Right renal cortex interstitium (tissue), 3 donors: ENCODE measurements at places on chromosomes 7 and 10. TPM values are rescaled to one million over a fixed set of nuclear protein-coding genes. Genes with fewer than 3 reads are reported as not detected.

- DNase-seq, result no peak
Measured at GRCh38 chr10:111545861-111546605, 469.2 kb downstream of the ADRA2A start.

GRCh38 chr10:124605856-124606812, 138.0 kb downstream of the FAM53B start:
- no peak for DNase-seq

DNA sequence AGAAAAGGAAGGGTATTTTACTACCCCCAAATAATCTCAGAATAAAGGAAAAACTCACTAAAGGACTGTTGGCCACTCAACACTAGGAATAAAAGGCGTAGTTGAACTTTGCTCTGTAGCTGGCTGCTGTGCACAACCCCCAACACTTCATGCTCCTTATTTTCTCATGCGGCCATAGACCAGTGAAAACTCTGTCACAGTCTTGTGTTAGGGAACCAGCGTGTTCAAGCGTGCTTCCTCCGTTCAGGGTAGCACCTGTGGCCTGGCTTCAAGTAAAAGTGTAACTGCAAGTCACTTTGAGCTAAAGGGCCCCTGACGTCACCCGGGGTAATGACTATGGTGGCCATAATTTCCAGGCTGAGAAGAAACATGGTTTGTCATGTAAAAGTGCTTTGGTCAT, 27.0 kb downstream of the BLNK start:
- no peak for DNase-seq

The WNT16 gene
- polyA plus RNA-seq, result not detected

DNA sequence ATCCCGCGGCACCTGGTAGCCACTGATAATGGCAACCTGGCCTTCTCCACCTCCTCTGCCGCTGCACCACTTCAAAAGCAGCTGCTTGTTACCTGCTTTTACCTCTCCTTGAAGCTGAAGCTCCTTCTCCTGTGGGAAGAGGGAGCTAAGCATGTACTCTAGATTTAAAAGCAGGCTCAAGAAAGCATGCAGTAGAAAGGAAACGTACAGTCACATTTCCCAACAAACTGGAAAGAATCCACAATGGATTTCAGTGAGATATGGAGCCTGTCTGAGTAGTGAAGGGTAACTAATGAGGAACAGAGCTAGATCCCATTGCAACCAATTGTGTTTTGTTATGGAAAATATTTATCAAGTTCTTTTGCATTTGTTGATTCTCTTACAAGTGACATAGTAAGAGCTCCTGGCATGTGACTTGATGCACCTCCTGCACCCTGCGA, 457.4 kb upstream of the GALNT17 start:
- no peak for DNase-seq

DNA sequence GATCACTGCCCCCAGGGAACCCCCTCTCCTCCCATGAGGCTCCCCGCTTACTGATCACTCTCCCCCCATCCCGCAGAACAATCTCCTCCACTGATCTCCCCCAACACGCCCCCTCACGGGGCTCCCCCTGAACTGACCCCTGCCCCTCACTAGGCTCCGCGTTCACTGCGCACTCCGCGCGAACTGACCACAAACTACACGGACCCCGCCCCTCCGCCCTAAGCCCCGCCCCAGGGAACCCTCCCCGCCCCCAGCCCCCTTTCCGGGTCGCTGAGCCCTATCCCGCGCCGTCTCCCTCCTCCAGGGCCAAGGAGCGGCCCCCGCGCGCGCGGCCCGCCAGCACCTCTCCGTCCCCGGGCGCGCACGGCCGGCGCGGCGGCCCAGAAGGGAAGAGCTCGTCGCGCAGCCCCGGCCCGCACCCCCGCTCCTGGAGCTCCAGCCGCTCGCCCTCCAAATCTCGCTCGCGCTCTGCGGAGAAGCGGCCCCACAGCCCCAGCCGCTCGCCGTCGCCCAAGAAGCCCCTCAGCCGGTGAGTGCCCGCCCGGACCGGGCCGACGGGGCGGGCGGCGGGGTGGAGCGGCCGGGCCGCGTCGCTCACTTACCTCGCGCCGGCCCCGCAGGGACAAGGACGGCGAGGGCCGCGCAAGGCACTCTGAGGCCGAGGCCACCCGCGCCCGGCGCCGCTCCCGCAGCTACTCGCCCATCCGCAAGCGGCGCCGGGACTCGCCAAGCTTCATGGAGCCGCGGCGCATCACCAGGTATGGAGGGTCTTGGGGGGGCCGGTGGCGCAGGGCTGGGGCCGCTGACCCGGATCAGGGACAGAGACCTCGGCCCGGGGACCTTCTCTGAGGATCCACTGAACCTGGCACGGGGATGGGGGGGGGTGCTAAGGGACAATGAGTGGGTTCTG, 19.9 kb upstream of the HSPB1 start:
- DNase-seq, result no peak

The GBX1 gene
- 0.18 TPM for polyA plus RNA-seq

DNA sequence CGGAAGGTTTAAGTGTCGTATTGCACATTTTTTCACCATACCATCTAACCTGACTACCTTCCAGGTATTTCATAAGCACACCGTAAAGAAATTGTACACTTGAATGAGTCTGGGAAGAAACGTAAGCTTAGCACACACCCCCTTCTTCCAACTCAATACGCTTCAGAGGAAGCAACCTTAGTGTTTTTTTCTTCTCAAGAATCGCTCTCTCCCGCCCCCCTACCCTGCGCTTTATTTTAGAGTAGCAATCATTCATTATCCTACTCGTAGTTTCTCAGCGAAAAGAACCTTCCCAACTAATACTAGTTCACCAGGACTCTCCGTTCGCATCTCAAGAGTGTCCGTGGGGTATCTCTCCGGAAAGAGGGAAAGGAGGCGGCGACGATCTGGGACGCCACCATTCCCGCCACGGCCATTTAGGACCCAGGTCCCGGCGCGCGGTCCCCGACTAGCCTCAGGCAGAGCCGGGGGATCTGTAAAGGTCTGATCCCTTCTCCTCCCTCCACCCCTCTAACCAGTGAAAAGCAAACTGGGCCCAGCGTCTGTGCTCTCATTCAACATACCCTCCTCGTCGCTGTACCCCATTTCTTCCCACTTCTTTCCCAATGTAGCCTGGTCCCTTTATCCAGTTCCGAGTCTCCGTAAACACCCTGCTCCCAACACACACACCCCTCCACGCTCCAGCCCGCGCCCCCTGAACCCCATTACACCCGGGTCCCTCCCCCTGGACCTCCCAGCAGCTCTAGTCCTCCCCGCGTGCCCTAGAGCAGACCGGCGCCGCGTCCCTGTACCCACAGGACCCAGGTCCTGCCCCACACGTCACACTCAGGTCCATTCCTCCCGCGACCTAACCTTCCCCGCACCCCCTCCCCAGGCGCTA, 16.0 kb downstream of the MYOZ1 start:
- no peak for DNase-seq

DNA sequence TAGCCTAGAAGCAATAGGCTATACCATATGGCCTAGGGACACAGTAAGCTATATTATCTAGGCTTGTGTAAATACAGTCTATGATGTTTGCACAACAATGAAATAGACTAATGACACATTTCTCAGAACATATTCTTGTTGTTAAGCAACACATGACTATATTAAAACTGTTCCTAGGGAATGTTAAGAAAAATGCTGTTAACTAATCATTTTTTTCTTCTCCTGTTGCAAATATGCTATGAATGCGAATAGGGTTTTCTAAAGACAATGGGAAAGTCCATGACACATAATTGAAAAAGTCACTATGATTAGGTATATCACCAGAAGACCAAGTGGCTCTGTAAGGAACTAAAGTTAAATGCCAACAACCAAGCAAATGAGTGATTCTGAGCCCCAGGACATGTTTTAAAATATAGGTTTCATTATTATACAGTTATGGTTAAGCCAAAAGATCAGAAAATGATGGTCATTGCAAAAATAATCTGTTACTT, 454.0 kb upstream of the SORCS1 start:
- no peak for DNase-seq

DNA sequence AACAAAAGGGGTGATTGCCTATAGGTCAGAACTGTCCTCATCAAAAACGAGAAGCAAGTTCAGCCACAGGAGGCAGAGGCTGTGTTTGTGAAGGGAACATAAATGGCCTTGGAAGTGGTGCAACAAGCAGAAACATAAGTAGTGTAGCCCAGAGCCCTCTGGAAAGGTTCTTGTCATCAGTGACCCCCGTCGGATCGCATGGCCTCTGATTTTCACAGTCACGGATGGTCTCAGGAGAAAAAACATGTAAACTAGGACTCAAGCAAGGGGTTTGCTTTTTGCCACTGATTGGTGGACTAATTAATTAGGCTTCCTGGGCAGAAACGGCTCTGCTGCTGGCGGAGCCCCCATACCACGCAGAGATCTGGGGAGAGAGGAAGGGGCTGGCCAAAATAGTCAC, 496.5 kb upstream of the MKI67 start:
- no peak for DNase-seq

DNA sequence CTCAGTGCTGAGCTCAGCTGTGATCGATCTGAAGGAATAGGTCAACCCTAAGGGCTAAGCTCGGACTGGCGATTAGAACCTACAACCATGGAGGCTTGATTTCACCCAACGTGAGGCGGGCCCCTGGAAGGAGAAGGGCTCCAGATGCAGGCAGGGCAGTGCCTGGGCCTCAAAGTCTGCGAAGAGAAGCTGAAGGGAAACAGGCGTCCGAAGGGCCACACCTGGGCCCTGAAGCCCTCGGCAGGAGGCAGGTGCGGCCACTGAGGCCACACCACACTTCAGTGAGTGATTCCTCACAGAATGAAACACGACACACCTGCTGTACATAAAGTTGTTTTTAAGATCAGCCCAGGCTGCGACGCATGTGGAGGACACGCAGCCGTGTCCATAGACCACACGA, 198.7 kb downstream of the PTPRN2 start:
- no peak for DNase-seq

- no peak for DNase-seq
Measured at GRCh38 chr7:17318146-17318545, 19.7 kb downstream of the AHR start.

- no peak for DNase-seq
Measured at GRCh38 chr7:94366832-94367231, 27.9 kb upstream of the COL1A2 start.

- DNase-seq, result no peak
Measured at GRCh38 chr7:29127527-29127926, 18.8 kb downstream of the CPVL start.

DNA sequence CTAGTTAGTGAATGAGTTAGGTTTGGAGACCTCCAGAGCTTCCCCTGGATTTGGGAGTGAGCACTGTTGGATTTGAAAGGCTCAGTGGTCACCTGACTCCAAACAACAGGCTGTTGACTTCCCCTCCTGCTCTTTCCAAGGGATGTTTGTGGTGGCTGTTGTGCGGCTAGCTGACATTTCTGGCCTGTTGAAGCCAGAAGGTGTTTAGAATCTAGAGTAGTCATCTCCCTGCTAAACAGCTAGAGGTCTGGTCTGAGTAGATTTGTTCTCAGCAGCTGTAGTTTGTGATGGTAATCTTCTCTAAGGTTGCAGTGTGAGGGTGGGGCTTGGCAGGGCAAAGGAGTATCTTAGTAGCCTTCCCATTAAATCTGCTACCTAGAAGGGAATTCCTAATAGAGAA, 30.1 kb downstream of the BPGM start:
- DNase-seq, result no peak

GRCh38 chr10:665579-666091, 23.8 kb downstream of the DIP2C start:
- DNase-seq, result no peak

DNA sequence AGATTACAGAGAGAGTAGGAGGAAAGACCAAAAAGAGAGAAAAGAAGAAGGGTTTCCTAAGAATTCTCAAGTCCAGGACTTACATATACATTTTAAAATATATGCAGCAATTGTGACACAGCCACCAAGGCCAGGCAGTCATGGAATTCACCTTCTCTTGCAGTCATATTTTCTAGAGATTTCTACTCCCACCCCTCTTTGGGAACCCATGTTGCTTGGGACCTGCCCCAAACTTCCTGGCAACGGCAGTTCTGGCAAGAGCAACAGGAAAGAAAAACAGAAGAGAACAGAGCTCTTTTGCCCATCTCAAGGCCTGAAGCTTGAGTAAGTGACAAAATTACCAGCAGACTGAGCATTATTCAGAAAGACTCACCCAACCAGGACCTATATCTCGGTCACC, 128.3 kb upstream of the ASAH2 start:
- no peak for DNase-seq

- DNase-seq, result peak; percentile 2
Measured at GRCh38 chr7:22782616-22783232, 39.9 kb downstream of the TOMM7 start.

The APBB1IP gene
- 1.7 TPM for polyA plus RNA-seq

The PIP gene
- polyA plus RNA-seq, result not detected

- no peak for DNase-seq
Measured at GRCh38 chr7:84394219-84394618, 199.6 kb upstream of the SEMA3A start.

GRCh38 chr10:21203473-21204107, 306.5 kb upstream of the NEBL start:
- DNase-seq, result no peak

GRCh38 chr10:113001599-113002448, 51.8 kb downstream of the TCF7L2 start:
- DNase-seq, result no peak

The SCART1 gene
- 1.2 TPM for polyA plus RNA-seq

- DNase-seq, result peak; percentile 5
Measured at GRCh38 chr7:18087687-18088078, 60.0 kb upstream of the PRPS1L1 start.

GRCh38 chr10:78363190-78363589, 329.5 kb downstream of the RPS24 start:
- DNase-seq, result no peak

DNA sequence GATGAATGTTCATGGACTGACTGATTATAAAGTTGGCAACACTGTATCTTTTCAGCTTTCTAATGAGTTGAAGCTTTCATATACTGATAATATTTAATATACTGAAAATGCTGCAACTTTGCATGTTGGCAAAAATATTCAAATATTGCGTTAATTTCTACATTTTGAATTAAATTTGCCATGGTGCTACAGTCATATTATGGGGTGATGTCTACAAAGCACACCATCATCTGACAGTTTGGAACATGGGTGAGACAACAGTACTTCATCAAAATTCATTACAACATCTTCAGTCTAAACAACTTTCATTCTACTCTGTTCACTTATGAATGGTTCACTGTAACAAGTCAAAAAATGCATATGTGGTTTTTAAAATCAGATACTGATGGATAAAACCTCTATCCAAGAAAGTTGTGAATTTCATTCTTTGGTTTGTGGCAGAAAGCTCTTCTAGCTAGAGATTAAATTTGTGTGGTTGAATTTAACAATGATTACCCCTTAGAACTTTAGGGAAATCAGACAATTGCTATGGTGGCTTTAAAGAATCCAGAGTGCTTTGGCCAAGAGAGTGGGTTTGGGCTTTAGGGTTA, 136.4 kb downstream of the TMEM26 start:
- no peak for DNase-seq

The HNRNPF gene
- 224 TPM for polyA plus RNA-seq

GRCh38 chr7:954330-955238, at the start of gene ADAP1:
ADAP1 (minus strand) TSS chr7:954680; CDS start chr7:954477, 203 bp downstream.
- no peak for DNase-seq
